ENCODE measurements at places on chromosomes 6 and 20.

- no peak for DNase-seq
Observed at GRCh38 chr20:38791940-38792339, 13.6 kb upstream of the PPP1R16B start.

DNA sequence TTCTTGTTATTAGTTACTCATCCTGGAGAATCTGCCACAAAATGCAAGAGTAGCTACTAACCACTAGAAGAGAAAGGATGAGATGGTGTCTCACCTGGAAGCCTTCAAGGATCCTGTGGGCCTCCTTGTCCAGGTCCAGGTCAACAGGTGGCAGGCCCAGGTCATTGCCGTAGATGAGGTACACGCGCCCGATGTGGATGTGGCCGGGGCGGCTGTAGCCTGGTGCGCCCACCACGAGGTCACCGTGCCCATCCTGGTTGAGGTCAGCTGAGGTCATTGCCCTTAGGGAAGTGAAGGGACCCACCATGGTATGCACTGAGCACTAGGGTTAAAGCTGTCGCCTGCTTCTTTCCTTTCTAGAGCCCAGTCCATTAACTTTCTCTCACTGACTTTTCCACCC is 35.5 kb downstream of the GPLD1 start:
- DNase-seq: no peak

DNA sequence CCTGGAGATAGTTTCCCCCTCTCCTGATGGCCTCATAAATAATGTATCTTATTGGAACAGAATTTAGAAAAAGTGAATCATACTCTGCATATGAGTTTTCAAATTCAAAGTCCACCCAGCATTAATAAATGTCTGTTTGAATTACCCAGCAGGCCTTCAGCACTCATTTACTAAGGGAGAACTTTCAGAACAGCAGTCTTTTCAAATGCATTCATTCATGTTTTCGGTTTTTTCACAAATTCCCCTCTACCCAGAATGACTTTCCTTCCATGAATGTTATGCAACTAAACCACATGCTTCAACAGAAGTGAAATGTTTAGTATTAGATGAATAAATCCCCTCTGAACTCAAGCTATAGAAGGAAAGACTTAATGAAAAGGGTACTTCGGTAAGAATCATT is 92.4 kb downstream of the RTN4IP1 start:
- no peak for DNase-seq

GRCh38 chr20:5880326-5880725 is 70.0 kb downstream of the TRMT6 start:
- no peak for DNase-seq

- DNase-seq: no peak
Observed at GRCh38 chr6:168130697-168131371, 51.8 kb upstream of the FRMD1 start.

DNA sequence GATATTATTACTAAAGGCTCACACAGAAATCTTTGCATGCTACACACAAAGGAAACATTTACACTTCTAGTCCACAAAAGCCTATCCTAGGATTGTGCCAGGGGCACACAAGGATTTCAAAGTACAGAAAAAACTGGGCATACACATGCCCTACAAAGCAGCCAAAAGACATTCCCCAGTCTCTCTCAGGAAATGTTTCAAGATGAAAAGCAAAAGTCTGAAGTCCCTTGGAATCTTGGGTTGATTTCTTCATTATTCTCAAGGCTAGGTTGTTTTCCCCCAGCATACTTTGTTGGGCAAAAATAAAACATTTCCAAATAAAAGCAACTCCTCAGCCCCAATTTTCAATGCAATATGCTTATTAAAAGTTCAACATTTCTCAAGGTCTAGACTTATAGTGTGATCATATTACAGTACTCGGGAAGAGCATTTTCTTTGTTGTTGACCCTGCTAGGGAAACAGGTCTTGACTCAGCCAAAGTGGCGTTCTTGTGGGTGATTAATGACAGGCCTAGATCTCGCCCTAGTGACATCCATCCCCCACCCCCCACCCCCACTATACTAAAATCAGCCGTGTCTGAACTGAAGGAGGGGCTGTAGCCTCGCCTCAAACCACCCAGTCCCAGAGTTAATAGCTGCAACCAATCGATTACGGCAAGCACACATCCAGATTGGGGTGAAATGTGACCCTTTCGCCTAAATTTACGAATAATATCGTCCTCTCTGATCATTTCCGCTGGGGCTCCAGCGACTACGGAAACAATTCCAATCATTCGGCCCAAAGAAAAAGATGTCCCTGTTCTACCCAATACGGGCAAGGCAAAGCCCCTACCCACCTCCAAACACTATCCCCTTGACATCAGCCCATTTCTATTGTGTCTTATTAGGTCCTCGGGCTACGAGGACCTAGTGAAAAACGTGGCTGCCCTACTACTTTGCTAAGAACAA is 1.4 kb downstream of the AKIRIN2 start:
- DNase-seq: peak; percentile 10

- DNase-seq: peak; percentile 50
Observed at GRCh38 chr20:49713753-49714712, at the start of gene B4GALT5. Gene B4GALT5 (minus strand): TSS chr20:49713878. CDS start chr20:49713690, 188 bp downstream.

DNA sequence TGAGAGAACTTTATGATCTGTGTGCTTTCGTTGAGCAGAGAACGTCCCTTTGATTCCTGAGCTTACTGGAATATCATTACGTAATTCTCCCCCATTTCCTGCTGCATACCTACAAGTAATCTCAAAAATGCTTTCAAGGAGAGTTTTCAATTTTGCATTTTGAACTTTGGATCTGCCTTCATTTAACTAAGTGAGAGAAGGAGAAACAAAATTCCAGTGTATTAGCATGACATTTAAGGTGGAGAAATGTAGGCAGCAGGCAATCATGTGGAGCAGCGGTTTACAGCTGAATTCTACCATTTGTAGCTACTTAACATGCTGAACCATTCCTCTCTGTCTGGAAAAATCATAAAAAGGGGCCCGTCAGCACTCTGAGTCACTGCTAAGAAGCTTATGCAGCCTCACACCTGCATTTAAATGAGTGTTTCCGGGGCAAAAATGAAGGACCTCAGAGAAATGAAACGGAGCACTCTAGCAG is 451.5 kb downstream of the PLCB1 start:
- DNase-seq: no peak

- DNase-seq: no peak
Observed at GRCh38 chr6:96058082-96058481, 42.3 kb downstream of the FUT9 start.

DNA sequence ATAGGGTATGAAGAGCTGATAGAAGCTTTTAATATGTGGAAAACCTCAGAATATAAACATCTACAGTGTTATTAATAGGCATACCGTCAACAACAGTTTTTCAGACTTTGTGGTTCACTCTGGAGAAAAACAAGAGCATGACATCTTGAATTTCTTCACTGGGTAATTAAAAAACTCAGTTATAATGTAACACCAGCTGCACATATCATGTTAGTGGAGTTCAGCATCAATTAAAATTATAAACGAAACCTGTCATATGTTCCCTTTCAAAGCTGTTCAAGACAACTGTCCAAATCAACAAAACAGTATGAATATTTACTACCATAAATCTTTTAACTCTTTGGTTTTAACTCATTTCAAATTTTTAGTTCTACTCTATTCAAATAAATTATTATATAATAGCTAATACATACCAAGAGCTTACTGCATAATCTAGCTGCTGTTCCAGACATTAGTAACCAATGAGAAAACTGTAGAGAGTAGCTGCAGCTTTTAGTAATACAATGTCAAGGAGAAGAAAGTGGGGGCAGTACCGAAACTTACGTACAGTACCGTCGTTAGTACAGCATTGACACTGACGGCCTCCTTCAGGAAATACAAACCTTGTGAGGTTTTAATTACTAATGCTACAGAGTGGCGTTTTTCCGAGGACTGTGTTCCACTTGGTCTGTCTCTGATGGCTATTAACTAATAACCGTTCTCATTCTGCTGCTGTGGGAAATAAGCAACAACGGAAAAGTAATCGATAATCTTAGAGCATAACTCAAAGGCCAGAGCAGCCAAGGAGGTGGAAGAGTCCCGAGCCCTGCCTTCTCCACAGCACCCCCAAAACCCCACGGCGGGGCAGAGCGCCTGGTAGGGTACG is 532 bp upstream of the PM20D2 start:
- no peak for DNase-seq

DNA sequence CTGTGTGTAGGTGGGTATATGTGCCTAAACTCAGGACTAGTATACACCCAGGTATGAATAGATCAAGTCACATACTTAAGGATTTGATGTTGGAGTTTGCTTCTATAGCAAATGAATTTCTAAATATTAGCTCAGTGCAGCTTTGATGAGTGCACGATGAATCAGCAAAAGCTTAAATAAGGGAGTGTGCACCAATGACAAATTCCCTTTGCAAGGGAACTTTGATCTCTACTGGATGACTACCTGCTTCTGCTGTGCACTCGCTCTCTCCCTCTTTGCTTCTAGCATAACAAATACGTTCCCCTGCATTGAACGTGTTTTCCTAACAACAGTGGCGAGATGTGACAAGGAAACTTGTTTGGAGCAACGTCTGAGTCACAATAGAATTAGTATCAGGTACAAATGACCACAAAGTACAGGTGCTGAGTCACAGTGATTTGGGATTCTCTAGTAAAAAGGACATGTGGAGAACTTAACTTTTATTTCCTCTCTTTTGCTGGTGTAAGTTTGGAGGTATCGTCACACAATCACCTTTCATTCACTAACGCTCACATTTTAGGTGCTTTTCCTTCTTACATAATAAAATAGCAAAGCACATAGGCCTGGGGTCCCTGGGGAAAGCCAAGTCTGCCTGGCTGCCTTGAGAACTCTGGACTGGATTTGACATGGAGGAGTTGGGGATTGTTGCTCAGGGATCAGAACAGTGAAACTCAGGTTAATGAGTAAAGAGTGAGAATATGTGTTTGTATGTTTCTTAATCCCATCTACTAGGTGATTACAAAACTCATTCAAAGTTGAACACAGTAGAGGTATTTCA is 49.7 kb downstream of the KLHL31 start:
- DNase-seq: no peak

DNA sequence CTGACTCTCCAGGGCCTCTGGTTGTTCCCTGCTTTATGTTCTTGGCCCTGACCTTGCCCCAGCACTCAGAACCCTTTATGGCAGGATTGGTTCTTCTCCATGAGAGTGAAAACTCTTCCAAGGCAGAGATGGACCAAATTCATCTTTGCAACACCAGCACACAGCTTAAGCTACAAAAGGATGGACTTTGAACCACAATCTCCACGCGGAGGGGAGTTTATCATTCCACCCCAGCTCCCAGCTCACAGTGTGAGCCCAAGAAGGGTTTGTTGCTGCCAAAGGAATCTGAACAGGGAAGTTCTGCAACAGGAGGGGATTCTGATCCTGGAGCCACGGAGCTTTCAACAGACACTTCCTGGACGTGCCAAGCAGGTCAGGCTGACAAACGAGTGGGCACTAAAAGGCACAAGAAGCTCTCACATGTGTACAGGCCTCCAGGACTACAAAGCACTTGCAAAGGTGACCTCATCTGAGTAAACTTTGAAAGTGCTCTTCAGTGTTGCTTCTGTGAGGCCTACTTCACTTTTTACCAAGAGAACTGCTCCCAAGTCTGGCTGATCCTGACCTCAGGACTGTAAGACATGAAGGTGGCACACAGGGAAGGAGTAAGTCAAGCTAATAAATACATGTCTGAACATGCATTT is 8.9 kb downstream of the FITM2 start:
- DNase-seq: no peak

GRCh38 chr6:79353226-79353625 is 118.7 kb upstream of the HMGN3 start:
- no peak for DNase-seq

GRCh38 chr20:61886721-61887595 is 178.7 kb downstream of the TAF4 start:
- DNase-seq: peak; percentile 24

DNA sequence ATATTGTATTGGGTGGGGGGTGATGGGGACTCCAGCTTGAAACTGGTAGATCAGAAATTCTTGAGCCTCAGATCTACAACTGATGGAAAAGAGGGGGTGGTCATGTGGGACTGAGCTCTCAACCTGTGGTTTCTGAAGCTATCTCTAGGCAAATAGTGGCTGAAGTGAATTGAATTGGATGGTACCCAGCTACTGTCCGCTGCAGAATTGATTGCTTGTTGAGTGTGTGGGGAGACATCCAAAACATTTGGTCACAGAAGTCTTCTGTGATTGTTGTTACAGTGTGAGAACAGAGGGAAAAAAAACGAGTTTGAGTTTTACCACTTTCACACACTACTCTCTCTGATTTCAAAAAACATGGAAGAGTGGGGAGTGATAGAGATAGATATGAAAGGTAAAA is 14.8 kb downstream of the CDS2 start:
- DNase-seq: no peak

GRCh38 chr6:138339024-138339423 is 38.7 kb upstream of the SMIM28 start:
- DNase-seq: no peak

GRCh38 chr20:14860410-14860814 is 523.0 kb upstream of the FLRT3 start:
- DNase-seq: no peak

- no peak for DNase-seq
Observed at GRCh38 chr6:161498881-161499280, 225.0 kb upstream of the AGPAT4 start.

DNA sequence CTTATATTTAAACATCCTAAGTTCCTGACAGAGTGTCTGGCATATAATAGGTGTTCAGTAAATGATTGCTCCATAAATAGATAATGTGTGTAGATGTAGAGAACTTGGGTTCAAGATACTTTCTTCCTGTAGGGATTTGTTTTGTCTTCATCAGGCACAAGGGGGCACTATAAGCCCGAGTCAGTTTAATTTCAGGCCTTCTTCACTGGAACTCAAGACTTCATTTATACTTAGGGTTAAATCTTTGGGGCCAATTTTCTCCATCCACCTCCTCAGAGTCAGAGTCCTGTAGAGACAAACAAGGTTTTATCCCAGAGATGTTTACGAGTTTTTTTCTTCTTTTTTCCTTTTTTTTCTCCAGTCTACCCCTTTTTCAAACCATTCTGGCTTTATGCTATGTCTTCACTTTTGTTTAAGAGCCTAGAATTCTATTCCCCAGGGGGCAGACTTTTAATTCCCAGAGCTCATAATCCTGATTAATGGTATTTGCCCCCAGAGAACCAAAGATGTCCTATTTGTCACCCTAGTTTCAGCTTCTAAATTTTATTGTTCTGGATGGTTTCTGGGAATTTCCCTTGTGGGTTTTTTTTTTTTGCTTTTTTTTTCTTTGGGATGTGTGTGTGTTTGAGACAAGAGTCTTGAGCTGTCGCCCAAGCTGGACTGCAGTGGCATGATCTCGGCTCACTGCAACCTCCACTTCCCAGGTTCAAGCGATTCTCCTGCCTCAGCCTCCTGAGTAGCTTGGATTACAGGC is 88.4 kb downstream of the HFE start:
- DNase-seq: peak; percentile 33
